ENCODE measurements at places on chromosomes 6 and 20.
A peak's percentile ranks its signal among the peaks of the same experiment; 100 is the strongest.

GRCh38 chr6:53758496-53758895 lies 36.3 kb upstream of the LRRC1 start:
- no peak for ATAC-seq

- peak; percentile 83 for ATAC-seq
These were observed 79.7 kb downstream of the EDN1 start for GRCh38 chr6:12369781-12370262.

- ATAC-seq, result no peak
These were observed 69.1 kb upstream of the EXOC2 start for GRCh38 chr6:761997-762396.

- no peak for ATAC-seq
These were observed 191.6 kb upstream of the MCHR2 start for GRCh38 chr6:100185615-100186014.

DNA sequence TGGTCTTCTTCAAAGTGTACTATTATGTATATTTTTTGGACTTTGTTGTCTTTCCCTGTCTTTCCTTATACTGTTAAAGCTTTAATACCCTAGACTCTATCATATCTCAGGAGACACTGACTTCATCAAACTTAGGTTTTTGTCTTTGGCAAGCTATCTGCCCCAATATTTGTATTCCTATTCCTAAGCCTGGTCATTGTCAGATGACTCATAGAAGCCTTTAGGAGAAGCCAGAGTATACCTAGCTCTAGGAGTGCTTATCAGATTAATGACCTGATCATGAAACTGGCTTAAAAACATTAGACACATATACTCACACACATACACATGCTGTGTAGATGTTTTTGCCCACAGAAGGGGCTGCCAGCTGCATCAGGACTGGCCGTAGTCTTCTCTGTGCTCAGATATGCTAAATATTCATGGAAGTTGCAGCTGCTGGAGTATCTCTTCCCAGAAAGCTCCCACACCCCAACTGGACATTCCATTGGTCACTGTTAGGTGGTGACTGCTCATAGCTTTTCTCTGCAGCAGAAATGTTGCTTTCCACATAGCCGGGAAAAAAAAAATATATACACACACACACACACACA lies 102.0 kb downstream of the ANKS1A start:
- no peak for ATAC-seq

Measured in stimulated activated memory B cell treated with anti-CD40 and anti-IgM and Interleukin-4, amounts not matched to agents 10 μg/mL and 1 μg/mL and 100 μg/mL, for 72 hours (primary cell).